ENCODE measurements at places on chromosomes 1 and 21.

DNA sequence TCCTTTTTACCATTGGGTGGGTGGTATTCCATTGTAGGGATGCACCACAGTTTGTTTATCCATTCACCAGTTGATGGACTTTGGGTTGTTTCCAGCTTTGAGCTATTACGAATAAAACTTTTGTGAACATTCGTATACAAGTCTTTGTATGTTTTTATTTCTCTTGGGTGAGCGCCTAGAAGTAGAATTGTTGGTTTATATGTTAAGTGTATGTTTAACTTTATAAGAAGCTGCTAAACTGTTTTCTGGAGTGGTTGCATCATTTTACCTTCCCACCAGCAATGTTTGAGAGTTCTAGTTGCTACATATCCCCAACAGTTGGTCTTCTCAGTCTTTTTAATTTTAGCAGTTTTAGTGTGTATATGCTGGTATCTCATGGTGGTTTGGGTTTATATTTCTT lies 132.5 kb downstream of the PEX14 start:
- no peak for DNase-seq

- DNase-seq = no peak
Observed at GRCh38 chr1:243335292-243335691, 79.5 kb downstream of the SDCCAG8 start.

GRCh38 chr1:205082431-205082830 lies 1.8 kb downstream of the TMEM81 start:
- DNase-seq = no peak

GRCh38 chr1:93699503-93700168 lies 18.0 kb upstream of the BCAR3 start:
- no peak for DNase-seq

DNA sequence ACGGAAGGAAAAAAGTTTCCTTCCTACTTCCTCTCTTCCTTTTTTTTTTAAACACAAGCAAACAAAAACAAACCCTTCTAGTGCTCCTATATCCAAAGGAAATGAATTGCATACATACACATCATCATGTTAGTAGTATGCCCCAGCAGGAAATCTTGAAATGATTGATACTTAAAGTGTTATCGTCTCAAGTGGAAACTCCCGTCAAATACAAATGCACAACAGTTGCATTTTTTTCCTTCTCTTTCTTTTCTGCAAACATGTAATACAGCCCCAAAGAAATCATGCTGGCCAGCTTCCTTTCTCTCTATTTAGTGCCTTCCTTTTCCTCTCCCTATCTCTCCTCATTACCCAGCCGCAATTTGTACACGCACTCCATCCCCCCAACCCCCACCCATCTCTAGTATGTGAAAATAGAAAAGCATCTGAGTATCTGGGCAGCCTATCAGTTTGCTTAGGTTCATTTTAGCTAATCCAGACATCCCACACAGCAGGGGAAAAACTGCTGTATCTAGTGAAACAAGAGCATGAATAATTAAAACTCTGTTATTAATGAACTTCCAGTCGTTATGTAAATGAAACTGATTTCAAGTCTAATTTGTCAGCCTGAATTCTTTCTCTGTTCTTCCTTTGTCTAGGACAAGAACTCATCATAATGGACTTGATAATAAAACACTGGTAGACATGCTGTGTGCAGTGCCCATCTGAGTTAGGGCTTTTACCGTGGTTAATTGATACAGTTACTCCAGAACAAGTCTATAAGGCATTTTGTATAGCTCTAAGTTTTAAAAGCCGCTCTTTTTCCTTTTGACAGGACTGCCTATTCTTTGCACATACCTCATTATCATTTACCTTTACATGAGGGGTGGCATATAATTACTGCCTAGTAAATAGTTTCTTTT lies 336.5 kb upstream of the ADGRL2 start:
- no peak for DNase-seq

Measured in H7 (cell line).